ENCODE measurements at places on chromosomes 6 and 20.

- DNase-seq = no peak
These were observed 44.7 kb downstream of the PACRG start for GRCh38 chr6:162772466-162772865.

- no peak for DNase-seq
These were observed 229.8 kb downstream of the HAO1 start for GRCh38 chr20:7710440-7710839.

GRCh38 chr20:23955896-23956295, 32.7 kb downstream of the GGTLC1 start:
- no peak for DNase-seq

DNA sequence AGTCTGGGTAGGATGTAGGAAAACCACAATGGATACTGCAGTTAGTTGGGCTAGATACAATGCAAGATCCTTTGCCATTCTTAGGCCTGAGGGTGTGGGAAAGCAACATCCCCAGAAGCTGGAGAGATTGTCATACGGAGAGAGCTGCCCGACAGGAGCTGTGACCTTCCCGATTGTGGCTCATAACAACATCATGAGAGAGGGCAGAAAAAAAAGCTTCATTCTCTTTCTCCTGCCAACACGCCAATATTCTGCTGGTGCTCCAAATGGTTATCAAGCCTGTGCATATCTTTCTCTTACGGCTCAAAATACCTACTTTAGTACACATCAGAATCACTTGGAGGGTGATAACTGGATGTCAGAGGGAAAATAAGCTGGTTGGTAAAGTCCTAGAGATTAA, 81.1 kb downstream of the IBTK start:
- no peak for DNase-seq

DNA sequence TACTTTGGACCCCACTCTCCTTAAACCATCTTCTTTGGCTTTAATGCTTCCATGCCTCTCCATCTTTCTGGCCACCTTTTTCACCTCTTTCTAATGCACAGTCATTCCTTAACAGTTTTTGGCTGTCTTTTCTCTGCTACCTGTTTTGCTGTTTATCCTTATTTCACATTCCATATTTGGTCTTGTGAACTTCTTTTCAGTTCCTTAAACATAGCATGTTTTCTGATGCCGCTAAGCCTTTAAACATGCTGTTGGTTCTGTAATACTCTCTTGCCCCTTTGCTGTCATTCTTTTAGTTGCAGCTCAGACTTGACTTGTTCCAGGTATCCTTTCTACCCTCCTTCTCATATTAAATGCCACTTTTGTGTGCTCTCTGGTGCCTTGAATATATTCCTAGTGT, 35.8 kb downstream of the TOP1 start:
- DNase-seq = no peak

- DNase-seq = no peak
These were observed 38.2 kb upstream of the TTPAL start for GRCh38 chr20:44437497-44437896.

DNA sequence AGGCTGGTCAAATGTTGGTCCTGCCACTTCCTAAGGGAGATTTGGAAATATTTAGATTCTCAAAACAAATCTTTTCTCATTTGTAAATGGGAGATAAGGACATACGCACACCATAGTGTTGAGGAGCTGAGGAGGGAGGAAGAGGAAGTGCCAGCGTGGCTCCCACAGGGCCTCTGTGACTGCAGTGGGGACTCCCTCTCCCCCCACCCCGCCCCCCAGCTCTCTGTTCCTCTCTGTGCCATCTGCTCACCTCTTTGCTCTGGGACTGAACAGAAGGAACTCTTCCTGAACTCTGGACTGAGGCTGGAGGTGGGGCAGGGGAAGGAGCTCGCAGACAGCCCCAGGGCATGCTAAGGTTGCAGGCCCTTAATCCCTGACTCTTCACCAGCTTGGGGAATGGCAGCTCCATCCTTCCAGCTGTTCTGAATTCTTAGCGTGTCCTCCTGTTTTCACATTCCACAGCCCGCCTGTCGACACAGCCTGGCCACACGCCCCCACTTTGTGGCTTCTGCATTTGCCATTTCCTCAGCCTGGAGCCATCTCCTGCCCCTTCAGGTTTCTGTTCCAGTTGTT, 11.4 kb downstream of the DDX27 start:
- peak; percentile 68 for DNase-seq

GRCh38 chr20:10761232-10761631, 87.4 kb upstream of the JAG1 start:
- DNase-seq = peak; percentile 86

DNA sequence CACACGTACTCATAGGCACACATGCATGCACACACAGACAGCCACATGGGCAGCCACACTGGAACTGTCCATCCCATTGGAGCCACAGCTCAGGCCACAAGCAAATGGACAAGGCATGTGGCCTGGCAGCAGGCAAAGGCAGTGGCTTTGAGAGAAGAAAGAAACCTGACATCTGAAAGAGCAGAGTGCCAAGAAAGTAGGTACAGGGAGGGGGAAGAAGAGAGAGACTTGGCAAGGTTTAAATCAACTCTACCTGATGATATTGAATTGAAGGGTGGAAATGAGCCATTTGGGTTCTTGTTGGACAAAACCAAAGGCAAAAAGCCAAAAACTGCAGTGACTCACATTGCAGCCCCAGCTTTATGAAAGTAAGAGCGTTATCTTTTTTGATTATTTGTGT, 142.7 kb downstream of the PCSK2 start:
- no peak for DNase-seq

GRCh38 chr20:4151342-4151741, 136.0 kb upstream of the RNF24 start:
- DNase-seq = no peak

- DNase-seq = peak; percentile 62
These were observed 202.1 kb upstream of the CNR1 start for GRCh38 chr6:88368071-88368787.

DNA sequence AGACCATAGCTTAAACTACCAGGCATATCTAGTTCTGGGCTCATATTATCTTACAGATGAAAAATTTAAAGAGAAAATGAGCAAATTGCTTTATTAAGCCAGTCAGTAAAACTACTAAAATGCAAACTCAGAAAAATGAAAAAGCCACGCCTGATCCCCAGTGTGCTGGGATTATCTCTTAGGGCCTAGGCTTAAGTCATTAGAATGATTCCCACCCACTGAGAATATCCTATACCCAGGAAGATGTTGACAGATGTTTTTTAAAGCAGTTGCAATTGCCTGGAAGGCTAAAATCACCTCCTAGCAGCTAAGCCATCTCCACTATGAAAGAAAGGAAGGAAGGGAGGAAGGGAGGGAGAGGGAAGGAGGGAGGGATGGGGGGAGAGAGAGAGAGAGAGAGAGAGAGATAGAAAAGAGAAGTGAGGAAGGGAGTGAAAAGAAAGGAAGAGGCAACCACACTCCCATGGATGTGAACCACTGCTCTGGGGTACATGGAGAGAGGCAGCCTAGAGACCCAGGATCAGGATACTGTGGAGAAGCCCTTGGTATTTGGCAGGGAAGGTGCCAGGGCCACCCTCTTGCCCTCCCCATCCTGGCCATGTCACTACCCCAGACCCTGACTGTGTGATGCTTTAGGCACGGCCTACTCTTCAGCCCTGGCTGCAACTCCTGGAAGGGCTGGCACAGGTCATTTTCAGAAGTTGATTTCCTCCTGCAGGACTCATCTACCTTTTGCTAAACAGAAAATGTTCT, 21.9 kb downstream of the NEDD9 start:
- DNase-seq = no peak

- DNase-seq = peak; percentile 12
These were observed 569.0 kb downstream of the KIF16B start for GRCh38 chr20:16004108-16004854.

DNA sequence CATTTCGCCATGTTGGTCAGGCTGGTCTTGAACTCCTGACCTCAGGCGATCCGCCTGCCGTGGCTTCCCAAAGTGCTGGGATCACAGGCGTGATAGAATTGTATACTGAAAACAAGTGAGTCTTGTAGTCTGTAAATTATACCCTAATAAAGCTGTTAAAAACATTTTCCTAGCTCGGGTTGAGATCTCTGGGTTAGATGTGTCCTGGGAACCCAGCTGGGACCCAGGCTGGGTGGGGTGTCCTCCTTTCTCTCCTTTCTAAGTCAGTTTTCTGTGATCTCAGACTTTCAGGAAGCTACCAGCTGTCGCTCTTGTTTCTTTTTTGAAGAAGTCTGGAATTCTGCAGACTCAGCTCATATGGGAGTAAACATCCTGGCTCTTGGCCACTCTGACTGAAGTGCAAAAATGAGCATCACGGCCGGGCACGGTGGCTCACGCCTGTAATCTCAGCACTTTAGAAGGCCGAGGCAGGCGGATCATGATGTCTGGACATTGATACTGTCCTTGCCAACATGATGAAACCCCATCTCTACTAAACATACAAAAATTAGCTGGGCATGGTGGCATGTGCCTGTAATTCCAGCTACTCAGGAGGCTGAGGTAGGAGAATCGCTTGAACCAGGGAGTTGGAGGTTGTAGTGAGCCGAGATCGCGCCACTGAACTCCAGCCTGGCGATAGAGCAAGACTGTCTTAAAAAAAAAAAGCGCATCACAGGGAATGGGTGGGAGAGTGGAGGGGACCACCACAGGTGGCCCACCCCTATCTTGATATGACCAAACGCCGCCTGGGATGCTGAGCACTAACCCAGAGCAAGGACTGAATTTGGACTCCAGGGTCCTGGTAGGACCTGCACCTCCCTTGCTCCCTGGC, 9.9 kb upstream of the PCIF1 start:
- DNase-seq = peak; percentile 77

- DNase-seq = no peak
These were observed 96.6 kb downstream of the PXDC1 start for GRCh38 chr6:3654898-3655297.

DNA sequence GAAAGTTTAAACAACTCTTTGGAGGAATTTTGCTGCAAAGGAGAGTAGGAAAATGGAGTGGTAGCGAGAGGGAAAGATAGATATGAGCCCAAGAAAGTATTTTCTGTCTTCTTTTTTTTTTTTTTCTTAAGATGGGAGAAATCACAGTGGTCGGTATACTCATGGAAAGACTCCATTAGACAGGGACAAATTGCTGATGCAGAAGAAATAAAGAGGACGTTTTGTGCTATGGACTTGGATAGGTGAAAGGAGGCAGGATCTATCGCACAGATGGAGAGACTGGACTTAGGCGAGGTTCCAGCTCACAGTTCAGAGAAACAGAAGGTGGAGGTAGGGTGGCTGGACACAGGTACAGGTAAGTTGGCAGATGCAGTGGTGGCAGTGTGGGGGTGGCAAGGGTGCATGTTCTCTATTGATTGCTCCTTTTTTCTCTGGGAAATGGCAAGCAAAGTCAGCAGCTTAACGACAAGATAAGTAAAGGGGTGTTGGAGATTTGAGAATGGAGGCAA, 44.2 kb upstream of the ARMC2 start:
- DNase-seq = no peak

- DNase-seq = no peak
These were observed 135.6 kb downstream of the SLC24A3 start for GRCh38 chr20:19347943-19348456.

DNA sequence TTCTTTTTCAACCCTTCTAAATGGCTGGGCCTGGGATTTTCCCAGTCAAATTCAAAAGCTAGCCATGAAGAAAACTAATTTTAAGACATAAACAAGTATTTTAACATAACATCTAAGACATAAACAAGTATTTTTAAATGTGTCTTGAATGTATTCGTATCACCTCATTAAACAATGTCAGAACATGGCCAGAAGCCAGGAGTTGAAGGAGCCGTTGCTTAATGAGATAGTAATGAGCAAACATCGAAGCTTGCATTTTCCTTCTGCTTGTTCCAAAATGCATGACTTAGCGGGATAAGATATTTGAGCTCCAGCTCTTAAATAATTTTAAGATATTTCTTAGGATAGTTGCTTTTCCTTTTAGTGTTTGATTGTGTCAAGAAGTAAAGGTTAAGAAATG, 4.2 kb upstream of the RNF182 start:
- DNase-seq = no peak

Data from amniotic epithelial cell (primary cell).